Renal cortex interstitium (tissue), 15 donors: ENCODE measurements at places on chromosomes 16 and 17.

- no peak for DNase-seq
These were observed 335.1 kb downstream of the GRIN2A start for GRCh38 chr16:9847146-9847545.

DNA sequence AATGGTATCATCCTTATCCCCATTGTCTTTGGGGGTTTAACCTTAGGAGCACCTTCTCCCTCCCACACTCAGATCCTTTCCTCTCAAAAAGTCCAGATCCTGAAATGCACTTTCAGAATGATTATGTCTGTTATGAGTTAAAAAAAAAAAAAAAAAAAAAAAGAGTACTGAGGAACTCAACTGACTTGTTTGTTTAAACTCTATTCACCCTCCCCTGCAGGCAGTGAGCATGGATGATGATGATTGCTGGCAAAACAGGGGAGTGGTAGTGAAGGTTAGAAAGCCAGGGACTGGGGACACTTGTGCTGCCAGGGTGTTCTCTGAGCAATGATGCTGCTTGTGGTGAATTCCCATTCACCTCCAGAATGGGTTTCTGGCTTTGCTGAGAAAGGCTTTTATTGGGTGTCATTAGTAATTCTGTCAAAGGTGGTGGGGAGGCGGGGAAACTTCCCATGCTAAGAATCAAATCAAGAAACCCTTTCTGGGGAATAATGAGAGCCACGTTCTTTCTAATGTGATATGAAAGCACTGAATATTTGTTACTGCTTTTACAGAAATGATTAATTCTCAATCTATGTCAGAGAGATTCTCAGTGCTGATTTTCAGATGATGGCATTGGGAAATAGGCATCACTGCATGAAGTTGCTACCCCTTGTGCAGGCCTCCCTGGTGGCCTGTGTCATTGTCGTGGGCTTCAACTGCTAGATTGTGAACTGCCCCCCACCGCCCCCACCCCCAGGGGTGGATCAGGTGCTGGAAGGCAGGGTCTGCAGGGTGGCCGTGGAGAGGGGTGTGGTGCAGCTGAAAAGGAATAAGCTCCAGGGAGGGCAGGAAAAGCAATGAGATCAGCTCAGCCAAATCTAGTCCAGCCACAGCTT, 14.1 kb downstream of the CCL4 start:
- no peak for DNase-seq

- no peak for DNase-seq
These were observed 49.0 kb upstream of the ZCCHC14 start for GRCh38 chr16:87541872-87542234.

DNA sequence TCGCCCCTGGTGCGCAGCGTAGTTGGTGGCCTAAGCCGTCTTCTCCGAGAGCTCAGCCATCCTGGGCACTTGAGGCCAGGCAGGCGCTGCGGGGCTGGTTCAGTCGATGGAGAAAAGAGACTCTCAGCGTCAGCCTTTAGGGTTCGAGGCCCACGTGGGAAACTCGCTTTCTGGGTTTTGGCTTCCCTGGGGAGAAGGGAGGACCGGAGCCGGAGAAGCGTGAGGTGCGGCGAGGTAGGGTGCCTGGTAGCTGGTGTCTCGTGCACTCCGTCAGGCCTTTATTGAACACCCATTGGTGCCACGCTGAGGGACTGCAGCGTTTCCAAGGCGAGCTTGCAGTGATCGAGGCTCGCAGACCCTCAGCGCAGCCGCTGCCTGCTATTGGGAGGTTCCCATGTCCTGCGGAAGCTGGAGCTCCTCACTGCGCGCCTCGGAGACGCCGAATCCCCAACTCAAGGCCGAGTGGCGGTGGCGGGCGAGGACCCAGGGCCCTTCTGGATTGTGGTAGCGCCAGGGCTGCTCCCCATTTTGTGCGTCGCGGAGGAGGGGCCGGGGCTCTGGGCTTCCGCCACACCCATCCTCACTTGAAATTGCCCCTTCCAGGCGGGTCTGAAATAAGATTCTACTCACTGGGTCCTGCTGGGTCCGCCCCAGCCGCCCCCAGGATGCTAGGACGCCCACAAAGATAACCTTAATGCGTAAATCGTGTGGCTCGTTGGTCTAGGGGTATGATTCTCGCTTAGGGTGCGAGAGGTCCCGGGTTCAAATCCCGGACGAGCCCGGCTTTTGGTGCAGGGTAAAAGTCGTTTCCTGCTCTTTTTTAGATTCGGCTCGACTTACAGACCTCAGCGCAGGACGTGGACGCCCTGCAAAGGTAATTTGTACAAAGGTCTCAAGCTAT, 1.2 kb downstream of the OR1F1 start:
- no peak for DNase-seq

DNA sequence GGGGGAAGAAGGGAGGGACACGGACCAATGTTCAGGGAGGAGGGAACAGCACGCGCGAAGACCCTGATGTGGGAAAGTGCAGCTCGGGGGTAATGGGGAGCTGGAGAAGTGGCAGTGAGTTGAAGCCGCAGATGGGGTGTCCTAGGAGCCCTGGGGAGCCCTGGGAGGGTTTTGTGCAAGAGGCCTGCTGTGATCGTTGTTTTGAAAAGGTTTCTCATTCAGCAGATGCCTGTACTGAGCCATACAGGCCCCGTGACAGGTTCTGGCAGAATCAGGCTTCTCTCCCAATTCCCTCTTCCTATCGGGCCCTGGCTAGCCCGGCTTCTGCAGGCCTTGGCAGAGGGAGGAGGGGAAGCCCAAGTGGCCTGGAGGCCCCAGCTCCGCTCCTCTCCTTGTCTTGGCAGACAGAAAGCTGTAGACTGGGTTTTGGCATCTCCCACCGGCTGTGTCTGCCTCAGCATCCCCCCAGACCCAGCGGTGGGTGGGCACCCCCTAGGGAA, 38.4 kb upstream of the EMP2 start:
- DNase-seq = no peak

DNA sequence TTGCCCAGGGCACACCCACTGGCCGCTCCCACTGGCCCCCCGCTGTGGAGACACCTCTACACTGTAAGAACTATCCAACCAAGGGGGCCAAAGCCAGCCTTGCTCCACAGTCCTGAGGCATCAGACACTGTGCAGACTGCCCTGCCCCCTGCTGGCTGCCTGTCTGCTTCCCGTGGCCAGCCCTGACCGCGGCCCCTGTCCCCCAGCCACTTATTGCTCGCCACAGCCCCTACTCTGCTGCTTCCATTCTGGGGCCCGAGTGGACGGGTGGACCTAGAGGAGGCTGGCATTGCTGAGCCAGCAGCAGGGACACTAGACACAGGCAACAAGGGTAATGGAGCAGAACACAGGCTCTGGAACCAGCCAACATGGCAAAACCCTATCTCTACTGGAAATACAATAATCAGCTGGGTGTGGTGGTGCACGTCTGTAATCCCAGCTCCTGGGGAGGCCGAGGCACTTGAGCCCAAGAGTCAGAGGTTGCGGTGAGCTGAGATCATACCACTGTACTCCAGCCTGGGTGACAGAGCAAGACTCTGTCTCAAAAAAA, 19.7 kb upstream of the LRRC37A3 start:
- no peak for DNase-seq

- DNase-seq = no peak
These were observed 13.2 kb downstream of the XYLT1 start for GRCh38 chr16:17457513-17457912.

GRCh38 chr16:3949287-3949686, 68.8 kb upstream of the CREBBP start:
- DNase-seq = no peak

- DNase-seq = no peak
These were observed 31.8 kb downstream of the MRM1 start for GRCh38 chr17:36632916-36633771.

GRCh38 chr16:10510279-10510678, 70.1 kb downstream of the EMP2 start:
- no peak for DNase-seq

DNA sequence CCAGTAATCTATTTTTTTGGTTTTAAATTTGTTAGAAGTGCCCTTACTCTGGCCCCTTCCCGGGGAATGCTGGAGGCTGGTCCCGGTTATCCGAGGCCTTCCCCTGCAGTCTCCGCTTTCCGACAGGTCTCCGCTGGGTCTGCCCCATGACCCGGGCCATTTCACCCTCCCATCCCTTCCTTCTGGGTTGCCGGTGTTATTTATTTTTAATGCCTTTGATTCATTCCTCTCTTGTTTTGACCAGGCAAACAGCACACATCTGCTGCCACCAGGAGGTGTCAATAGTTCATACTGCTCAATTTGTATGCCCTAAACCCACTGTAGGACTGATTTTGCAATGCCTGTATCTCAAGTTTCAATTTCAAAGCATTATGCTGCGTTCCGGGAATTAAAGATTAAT, 113.2 kb upstream of the IRX5 start:
- no peak for DNase-seq

DNA sequence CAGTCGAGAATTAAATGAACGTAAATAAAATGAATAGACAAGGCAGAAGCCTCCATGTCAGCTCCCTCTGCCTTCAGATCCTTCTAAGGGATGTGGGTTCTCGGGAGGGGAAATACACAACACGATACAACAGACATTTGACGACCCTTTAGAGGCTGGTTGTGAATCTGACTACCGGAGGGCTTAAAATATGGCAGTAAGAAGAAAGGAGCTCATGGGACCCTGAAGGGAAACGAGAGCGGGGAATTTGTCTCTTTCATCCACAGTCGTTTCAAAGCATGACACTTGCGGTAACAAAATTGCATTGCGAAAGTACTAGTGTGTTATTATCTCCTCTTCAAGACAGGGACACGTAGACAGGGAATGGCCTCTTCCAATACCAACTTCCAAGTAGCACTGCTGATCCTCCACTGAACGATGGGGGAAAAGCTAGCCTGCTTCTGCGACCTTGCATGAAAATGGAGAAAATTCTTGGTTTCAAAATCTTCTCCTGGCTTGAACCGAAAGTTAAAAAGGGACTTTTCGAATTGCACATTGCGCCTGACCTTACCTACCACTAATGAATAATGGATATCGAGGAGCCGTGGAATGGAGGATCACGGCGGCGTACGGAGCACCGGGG, 1.2 kb upstream of the TNRC6C start:
- DNase-seq = no peak

GRCh38 chr16:2791174-2791573, 3.8 kb upstream of the PRSS33 start:
- no peak for DNase-seq

DNA sequence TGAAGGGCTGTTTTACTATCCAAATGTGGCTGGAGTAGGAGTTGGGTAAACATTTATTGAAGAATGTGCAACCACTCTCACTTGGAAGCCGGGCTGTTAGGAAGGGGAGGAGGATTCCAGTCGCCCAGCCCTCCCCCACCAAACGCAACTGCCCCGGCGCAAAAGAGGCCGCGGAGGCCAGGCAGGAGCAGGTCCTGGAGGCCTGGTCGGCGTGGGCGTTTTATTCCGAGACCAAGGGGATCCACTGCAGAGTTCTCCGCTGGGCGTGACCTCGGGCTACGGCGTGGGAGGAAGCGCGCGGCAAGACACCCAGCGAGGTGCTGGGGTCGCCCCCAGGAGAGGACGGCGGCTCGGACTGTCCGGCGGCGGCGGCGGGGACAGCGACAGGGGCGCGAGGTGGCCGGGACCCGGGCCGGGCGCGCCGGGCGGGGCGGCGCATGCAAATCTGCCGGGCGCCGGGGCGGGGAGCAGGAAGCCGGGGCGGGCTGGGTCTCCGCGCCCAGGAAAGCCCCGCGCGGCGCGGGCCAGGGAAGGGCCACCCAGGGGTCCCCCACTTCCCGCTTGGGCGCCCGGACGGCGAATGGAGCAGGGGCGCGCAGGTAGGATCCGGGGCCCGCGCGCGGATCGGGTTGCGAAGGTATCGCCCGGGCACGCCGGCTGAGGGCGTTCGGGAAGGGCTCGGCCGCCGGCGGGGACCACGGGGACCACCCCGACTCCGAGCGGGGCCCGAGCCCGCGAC, at the start of gene IL4R:
Gene IL4R (plus strand): TSS at position 553 of the 739 bp plus-strand sequence. CDS start 26,230 bp downstream, outside the sequence.
- no peak for DNase-seq

DNA sequence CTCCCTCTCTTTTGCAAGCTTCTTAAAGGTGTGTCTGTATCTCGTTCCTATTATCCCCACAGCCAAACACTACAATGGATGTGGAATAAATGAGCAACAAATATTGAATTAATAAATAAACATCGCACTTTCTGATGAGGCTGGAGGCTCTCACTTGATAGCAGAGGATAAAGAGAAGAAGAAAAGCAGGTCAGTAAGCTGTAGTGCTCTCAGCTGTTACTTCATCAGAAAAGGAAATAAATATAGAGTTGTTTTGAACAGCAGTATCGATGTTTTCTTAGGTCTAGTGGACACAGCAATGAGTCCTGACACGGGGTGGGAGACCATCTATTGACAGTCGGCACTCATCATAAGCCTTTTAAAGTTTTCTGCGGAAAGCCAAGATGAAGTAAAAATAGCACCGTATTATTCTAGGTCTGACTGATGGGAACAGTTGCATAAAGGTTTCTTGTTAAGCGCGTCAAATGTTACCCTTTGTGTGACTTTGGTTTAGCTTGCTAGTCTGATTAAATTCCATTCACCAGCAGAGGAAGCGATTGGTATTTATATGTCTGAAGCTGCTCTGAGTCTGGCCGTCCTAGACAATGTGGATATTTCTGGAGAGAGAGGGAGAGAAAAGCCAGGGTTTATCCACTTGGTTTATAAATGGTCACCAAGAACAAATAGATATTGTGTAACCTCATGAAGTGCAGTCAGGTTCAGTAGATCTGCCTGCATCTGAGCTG, 646.1 kb downstream of the CDH11 start:
- no peak for DNase-seq

DNA sequence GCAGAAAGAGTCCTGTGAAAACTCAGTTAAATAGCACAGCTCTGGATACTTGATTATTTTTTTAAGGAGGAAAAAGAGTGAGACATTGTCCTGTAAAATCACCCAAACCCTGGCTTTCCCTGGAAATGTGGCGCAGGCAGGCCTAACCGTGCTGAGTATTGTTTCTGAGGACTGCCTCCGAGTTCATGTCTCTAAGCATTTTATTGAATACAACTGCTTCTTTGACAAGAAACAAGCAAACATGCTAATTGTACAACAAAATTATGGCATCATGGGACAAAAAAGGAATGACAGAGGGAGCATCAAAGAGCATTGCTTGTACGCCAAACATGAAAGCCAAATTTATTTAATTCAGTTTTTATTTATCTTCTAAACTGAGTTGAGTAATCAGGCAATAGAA, 64.5 kb upstream of the HSBP1 start:
- no peak for DNase-seq

DNA sequence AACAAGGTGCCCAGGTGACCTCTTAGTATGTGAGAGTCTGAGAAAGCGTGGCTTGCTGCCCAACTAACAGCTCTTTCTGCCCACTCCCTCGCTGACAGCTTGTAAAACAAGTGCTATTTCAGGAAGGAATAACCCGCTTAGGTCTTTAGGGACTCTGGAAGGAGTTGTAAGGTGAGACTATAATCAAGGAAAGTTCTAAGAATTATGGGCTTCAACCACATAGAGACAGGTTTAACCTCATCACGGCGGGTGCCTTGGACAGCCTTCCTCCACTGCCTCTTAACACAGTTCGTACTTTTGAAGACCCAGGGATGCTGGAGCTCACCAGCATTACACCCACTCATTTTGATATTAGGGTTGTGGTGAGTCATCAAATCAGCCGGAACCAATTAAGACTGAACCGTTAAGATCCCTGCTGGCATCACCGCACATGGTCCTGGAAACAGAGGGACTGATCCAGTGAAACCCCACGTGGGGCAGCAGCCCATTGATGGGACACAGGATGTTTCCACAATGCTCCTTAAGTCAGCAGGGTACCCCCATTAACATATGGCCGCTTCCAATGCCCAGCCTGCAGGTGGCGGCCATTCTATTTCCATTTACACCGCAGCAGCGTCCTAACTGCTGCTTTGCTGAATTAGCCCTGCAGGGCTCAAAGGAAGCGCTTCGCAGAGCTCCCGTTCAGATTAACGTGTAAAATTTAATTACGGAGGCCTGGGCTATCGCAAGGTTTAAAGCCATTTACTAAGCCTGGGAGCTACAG, 176.6 kb upstream of the SDK2 start:
- no peak for DNase-seq

- no peak for DNase-seq
These were observed 42.5 kb upstream of the ENDOV start for GRCh38 chr17:80372456-80372855.
